Anterior cingulate cortex (tissue), 58 donors: ENCODE measurements at places on chromosomes 3 and 15.

- no peak for DNase-seq
Observed at GRCh38 chr3:172553526-172554252, 30.5 kb upstream of the TNFSF10 start.

DNA sequence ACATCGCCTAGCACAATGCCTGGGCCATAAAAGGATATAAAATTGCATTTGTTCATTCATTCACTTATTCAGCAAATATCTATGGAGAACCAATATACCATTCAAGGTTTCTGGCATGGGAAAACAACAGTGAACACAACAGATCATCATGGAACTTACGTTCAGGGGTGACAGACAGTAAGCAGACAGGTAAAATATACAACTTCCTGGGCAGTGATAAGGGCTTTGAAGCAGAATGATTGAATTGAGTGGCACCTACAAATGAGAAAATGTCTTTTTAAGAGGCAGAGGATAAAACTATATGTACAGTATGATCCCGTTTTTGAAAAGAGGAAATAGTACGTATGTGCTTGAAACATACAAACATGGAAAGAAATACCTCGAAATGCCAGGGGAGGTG, 39.2 kb downstream of the CMTM7 start:
- no peak for DNase-seq

DNA sequence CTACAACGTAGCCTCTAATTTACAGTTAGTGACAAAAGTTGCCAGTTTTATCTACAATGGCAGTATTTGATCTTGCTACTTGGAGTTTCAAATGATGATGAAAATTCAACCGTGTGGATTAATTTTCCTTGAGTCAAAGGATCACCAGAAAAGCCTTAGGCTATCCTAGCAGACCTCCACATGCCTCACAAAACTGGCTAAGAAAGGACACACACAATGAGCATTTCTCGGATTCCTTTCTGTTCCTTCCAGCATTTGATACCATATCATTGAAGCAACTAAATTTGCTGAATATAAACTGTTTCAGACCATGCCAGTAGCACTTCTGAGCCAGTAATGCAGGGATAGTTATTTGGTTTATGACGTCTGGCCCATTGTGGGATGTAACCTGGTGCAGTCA, 587.4 kb upstream of the MDFIC2 start:
- DNase-seq = no peak

DNA sequence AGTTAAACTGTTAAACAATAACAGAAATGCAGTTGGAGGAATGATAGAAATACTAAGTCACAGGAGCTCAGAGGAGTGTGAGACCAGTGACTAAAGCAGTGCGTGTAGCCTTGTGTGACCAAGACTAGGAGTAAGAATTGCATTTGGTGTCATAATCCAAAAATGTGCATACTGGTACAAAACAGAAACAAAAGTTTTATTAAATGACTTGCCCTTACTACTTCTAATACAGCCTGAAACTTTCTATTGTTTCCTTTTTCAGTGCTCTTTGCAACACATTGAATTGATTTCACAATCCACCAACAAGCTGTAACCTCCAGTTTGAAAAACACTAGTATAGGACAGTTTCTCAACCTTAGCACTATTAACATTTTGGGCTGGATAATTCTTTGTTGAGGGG, 17.1 kb downstream of the SNX1 start:
- no peak for DNase-seq

DNA sequence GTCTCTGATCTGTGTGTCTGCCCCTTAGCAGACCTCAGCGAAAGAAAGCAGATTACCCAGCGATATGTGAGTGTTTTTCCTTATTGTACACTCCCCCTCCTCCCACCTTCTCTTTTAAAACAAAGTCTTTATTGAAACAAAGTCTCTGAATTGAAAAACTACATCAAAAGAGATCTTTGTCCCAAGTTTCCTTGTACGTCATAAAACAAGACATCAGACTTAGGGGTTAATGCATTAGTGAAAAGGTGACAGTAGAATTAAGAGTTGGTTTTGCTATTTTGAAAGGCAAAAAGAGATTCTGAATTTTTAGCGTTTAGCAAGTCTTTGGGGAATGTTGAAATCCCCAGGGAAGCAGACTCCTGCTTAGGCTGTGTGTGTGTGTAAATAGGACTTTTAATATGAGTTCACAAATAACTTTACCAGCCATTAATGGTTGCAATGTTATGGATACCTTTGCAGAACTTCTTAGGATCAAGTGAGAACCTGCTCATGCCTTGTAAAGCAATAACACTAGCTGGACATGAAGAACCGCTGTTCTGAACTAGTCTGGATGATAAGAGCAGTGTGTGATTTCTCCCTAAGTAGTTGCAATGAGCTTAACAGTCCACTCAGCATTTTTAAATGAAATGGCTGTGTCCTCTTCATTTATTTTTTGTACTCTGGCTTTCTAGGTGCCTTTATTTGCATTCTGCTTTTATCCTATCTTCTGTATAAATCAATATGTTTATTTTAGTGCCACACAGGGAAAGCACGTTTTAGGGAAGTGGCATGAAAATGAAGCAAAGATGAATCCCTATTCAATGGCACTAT, 136.6 kb downstream of the MCTP2 start:
- DNase-seq = no peak

DNA sequence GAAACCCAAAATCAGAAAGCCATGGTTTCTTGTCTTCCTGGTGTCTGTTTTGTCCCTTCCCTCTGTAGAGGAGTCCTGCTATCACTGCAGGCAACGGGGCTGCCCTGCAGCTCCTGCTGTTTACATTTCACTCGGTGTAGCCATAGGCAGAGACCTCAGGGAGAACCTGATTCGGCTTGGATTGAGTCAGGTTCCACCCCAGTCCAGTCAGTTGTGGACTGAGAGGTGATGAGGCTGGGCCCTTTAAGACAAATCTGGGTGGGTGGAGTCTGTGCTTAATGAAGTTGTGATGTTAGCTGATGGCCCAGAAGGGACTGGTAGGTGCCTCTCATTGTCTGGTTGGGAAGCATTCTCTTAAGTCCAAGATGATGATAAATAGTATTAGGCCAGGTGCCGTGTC, 35.7 kb downstream of the FLNB start:
- no peak for DNase-seq

DNA sequence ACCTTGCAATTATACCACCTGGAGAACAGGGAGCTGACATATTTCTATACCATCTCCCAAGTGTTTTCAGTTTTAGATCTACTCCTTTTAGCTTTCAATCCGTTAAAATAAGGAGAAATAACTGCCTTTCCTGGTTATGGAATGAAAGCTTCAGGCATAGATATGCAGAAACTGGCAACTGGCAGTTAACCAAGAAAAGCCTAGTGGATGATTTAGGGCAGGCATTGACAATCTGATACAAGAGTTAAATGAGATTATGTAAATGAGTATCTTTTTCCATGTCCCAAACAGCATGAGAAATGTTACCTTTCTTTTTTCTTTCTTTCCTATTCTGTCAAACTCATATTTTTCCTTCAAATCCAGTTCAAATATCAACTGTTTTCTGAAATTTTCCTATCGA, 689.1 kb upstream of the DPPA4 start:
- no peak for DNase-seq

DNA sequence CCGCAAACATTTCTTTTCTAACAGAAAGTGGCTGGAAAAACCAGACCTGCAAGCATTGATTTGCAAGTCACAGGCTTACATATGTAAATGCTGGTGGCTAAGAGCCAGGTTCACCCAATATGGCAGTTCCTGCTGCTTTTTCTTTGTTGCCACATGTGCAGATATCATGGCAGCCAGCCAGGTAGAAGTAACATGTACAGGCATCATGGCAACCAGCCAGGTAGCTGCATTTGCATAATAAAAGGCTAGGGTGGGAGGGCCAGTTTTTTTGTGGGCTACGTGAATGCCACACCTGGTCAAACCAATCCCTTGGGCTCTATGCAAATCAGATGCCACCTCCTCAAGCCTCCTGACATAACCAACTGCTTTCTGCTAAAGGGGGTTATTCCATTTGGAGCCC, 2.8 kb upstream of the SMCO1 start:
- no peak for DNase-seq

- DNase-seq = no peak
Observed at GRCh38 chr3:176426371-176426770, 770.9 kb downstream of the TBL1XR1 start.

GRCh38 chr15:35557544-35557943, 11.6 kb upstream of the DPH6 start:
- no peak for DNase-seq

GRCh38 chr3:52420388-52420787, 24.5 kb downstream of the SEMA3G start:
- no peak for DNase-seq

DNA sequence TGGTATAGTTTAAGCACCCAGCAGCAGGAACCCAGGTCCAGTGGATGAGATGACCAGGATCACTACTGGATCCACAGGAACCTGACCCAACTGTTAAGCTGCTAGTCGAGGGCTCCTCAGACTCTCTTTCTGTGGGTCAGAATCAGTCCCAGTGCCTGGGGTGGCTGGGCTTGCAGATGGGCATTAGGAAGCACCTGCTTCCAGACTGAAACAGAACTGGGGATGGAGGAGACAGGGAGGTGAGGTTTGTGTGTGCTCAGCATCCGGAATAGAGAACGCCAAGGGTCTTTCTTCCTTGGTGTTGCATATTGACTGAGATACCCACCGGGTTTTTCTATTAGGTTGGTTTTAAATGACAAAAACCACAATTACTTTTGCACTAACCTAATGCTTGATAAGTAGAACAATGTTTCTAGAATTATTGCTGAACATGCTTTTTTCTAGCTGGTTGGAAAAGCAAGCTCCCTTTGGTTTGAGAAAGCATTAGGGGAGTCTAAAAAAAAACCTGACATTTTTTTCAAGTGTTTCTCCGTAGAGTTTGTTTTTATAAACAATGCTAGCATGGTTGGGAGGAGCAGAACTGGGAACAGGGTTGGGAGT, 779 bp downstream of the ST3GAL6 start:
- DNase-seq = no peak

DNA sequence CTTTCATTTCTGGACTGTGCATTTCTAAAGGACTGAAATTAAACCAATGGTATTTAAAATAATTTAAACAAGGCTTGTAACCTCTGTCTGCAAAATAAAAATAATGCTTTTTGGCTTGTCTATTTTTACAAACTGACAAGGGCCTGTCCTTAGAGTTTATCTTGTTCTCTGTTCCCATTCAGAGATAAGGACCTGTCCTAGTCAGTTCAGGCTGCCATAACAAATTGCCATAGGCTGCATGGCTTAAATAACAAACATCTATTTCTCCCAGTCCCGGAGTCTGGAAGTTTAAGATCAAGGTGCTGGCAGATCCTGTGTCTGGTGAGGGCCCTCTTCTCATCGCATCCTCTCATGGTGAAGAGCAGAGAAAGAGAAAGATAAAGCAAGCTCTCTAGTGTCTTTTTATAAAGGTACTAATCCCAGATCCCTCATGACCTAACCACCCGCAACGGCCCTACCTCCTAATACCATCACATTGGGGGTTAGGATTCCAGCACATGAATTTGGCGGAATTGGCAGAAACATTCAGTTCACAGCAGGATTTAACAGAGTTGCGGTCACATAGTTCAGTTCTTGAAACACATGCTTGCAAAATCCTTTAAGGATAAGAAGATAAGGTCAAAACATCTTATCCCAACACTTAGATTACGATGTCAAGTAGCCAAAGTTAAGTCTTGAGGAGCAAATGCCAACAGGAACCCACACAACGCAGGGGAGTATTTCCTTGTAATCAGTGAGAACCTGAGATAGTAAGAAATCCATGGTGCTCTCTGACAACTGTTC, 17.8 kb downstream of the KBTBD8 start:
- DNase-seq = no peak

- no peak for DNase-seq
Observed at GRCh38 chr3:56835650-56836227, 34.0 kb upstream of the ARHGEF3 start.

DNA sequence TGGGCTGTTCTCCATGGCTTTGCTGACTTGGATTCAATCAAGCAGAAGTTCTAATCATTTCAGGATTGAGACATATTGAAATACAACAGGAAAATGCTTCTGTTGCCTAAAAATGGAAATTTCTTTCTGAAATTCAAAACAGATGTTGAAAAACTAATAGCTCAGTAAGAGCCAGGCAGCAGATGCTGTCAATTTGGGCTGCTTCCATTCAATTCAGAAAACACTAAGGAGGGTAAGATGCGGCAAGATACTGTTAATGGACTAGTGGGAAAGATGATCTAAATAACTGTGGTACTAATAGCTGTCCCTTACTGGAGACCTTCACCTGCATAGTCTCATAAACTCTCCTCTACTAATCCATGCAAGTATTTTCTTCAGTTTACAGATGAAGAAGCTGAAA, 53.5 kb downstream of the DGKG start:
- no peak for DNase-seq

GRCh38 chr15:67405208-67406191, 115.4 kb upstream of the C15orf61 start:
- DNase-seq = no peak

GRCh38 chr3:160040181-160040580, 51.5 kb downstream of the IL12A start:
- DNase-seq = no peak

- no peak for DNase-seq
Observed at GRCh38 chr3:194468086-194468485, 18.7 kb downstream of the ATP13A3 start.

DNA sequence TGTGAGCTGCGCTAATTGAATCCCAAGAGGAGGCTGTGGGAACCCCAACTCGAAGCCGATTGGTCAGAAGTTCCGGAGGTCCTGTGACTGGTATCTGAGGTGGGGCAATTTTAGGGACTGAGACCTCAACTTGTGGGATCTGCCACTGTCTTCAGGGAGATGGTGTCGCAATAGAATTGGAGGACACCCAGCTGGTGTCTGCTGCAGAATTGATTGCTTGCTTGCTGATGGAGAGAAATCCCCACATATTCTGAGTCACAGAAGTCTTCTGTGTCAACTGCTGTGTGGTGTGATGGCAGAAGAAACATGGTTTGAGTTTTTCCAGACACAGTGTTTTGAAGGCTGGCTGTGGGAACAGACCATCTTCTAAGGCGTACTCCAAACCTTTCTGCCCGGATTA, 99.7 kb upstream of the PLXNA1 start:
- DNase-seq = no peak

DNA sequence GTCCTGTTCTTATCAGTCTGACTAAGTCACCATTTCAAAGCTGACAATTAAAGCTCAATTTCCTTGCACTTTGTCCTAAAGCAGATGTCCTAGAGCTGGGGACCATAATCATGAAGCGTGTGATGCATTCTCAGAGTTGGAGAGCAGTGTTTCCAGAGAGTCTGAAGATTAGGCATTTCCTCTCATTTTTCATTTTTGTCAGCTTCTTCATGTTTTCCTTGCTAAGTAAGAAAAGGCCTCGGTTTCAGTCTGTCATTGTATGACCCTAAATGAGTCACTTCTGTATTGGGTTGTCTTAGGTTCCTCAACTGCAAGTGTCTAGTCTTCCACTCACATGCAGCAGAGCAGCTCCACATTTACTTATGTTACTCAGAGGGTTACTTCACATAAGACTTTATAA, 257.2 kb upstream of the TPRG1 start:
- no peak for DNase-seq

- no peak for DNase-seq
Observed at GRCh38 chr15:70101459-70102113, 3.9 kb upstream of the TLE3 start.

GRCh38 chr15:90211440-90212143, 10.5 kb downstream of the SEMA4B start:
- DNase-seq = no peak
